ENCODE measurements at places on chromosomes 6 and 20.

DNA sequence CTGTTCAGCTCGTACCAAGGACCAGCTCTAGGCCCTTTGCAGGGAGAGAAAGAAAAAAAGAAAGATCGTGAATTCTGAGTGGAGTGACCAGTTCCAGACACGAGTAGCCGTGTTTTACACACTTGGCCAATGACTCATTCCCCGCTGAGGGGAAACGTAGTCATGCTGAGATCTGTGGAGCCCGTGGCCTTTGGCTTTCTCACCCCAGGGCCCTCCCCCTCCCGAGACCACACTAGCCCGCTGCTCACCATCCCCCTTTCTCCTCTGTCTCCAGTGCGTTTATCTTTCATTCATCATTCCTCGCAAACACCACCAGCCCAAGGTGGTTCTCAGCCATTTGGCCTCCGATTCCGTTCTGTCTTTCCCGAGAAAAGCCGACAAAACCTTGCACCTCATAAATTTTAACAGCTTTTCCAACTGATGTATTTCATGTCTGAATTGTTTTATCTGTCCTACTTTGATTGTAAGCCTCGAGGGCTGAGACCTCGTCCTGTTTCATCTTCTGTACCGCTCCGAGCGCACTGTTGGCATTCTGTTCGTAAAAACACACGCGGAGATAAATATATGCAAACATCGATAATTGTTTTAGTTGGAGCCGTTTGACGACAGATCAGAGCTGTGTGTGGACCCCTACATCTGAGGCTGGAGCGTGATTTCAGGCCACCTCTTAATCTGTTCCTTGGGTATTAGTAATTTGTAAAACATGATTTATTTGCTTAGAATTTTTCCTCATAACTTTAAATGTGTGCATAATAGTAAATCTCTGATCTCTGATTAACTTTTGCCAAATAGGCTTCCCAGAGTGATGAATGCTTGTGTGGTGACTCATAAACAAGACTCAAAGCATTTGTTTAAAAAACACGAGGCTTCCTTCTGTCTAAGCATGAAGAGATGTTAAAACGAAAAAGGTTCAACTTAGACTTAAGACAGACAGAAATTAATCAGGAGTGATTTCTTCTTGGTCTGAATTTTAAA lies 336.6 kb downstream of the CDH4 start:
- DNase-seq: no peak

GRCh38 chr20:24546232-24546892 lies 76.9 kb downstream of the SYNDIG1 start:
- DNase-seq: no peak

- DNase-seq: no peak
Measured at GRCh38 chr6:18352001-18352400, 35.1 kb upstream of the RNF144B start.

GRCh38 chr20:50758992-50759391 lies 27.6 kb downstream of the PARD6B start:
- no peak for DNase-seq

DNA sequence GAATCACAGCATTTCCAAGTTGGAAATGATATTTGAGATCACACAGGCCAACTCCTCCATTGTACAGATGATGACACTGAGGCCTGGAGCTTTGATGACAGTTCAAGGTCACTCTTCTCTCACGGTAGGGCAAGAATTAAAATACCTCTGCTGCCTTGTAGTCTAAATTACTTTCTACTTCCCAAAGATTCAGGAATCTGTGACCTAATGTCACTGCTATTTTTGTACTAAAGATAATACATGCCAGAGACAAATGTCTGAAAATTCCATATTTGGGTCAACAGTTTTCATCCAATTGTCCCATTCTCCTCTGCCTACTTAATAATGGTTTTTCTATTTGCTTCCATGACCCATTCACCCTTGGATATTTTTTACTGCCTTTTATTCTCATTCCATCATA lies 160.0 kb downstream of the SOD2 start:
- no peak for DNase-seq

DNA sequence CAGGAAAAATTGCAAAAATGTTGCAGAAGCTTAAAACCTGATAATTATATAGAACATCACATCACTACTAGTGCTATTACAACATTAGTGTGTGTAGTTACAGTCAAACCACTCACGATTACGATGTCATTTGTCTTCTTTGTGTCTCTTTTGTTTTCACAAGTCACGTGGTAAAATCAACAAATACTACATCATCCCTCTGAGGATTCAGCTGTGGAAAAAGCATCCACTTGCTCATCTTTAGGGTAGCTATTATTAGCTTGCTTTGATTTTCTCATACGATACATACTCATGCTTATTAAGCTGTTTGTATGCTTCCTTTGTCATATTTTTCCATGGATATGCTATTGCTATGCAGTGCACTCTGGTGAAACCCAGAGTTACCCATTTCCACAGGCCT lies 22.2 kb upstream of the ATXN1 start:
- DNase-seq: no peak

GRCh38 chr20:35314816-35315631 lies 22.8 kb upstream of the FAM83C start:
- DNase-seq: no peak

GRCh38 chr6:89116702-89117101 lies 1.2 kb downstream of the SRSF12 start:
- no peak for DNase-seq

GRCh38 chr20:51631011-51631950 lies 88.8 kb upstream of the NFATC2 start:
- DNase-seq: peak; percentile 82

DNA sequence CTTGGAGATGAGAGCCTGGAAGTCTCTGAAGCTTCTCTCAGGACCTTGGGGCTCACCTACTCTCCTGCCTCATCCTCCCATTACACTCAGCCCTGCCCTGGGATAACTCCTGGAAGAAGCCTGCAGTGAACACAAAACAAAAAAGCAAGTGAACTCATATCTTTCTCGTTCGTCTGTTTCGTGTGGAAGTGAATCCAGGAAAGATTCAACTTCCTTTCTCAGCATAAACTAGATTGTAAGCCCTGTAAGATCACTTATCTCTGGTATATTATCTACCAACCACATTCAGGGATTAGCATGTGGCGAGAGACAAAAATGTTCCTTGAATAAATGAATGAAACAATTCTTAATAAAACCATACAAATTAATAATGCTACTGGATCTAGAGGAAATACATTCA lies 36.5 kb upstream of the FAM83C start:
- DNase-seq: no peak

DNA sequence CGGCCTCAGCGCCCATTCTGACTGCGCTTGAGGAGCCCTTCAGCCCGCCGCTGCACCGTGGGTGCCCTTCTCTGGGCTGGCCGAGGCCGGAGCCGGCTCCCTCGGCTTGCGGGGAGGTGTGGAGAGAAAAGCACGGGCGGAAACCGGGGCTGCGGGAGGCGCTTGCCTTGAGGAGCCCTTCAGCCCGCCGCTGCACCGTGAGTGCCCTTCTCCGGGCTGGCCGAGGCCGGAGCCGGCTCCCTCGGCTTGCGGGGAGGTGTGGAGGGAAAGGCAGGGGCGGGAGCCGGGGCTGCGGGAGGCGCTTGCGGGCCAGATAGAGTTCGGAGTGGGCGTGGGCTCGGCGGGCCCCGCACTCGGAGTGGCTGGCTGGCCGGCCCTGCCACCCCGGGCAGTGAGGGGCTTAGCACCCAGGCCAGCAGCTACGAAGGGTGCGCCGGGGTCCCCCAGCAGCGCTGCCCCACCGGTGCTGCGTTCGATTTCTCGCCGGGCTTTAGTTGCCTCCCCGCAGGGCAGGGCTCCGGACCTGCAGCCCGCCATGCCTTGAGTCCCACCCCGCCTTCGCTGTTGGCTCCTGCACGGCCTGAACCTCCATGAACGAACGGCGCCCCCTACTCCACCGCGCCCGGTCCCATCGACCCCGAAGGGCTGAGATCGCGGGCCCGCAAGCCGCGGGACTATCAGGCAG lies 45.7 kb upstream of the MCUR1 start:
- DNase-seq: peak; percentile 23

DNA sequence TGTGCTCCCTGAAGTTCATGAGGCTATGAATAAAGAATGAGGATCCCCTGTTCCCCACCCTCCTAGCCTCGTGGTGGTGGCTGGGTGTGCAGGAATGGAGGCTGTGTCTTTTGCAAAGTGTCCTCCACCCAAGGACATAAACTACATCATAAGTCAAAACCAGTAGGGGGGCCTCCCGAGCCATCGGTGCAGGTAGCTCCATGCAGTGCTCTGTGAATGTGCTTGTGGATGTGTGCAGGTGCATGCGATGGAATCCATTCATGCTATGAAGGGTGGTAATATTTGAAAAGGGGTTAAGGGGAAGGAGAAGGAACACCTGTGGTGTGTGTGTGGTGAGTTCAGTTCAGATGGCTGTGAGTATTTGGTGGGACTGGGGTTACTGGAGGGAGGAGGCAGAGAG lies 197.3 kb downstream of the NRN1 start:
- DNase-seq: no peak

DNA sequence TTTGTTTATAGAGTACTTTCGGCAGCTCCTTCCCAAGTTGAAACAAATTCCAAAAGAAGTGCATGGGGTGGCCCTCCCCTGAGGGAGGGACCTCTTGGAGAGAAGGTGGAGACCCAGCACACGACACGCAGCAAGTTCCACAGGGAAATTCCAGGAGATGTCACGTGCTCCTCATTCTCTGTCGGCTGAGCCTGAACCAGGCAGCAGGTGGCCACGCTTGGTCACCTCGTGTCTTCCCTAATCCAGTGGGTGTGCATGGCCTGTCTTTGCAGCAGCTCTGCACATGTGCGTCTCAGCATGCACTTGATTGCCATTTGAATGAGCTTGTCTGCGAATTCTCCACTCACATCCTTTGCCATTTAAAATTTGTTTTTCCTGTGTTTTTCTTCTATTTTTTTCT lies 357.4 kb downstream of the CDH4 start:
- no peak for DNase-seq

DNA sequence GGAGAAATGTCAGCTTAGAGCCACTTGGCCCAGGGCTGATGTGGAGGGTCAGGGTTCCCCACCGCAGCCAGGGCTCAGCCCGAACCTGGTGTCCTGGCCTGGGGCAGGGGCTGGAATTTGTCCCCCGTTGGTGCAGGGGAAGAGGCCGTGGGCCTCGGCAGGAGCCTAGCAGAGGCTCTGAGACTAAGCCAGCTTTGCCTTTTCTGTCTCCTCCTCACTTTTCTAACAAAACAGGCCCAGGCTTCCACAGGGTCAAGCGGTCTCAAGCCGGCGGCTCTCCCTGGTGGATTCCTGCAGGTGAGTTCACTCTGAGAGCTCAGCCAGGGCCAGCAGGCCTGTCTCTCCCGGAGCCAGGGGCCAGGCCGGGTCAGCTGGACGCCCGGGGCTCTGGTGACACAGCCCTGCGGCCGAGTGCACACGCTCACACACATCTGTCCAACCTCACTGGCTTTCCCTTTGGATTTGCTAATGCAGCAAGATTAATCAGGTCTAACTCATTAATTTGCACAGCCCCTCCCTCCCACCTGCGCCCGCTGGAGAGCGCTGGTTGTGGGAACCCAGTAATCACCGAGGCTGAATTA lies 2.9 kb upstream of the CHRNA4 start:
- no peak for DNase-seq

DNA sequence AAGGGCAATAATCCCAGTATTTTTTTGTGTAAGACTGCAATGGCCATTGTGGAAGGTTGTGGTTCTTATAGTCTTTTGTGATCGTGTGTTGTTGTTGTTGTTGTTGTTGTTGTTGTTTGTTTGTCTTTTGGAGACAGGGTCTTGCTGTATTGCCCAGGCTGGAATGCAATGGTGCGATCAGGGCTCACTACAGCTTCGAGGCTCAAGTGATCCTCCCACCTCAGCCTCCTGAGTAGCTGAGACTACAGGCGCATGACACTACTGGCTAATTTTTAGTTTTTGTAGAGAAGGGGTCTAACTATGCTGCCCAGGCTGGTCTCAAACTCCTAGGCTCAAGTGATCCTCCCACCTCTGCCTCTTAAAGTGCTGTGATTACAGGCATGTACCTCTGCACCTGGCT lies 3.5 kb upstream of the GSTA4 start:
- no peak for DNase-seq

GRCh38 chr6:166143011-166143410 lies 24.6 kb downstream of the TBXT start:
- no peak for DNase-seq

DNA sequence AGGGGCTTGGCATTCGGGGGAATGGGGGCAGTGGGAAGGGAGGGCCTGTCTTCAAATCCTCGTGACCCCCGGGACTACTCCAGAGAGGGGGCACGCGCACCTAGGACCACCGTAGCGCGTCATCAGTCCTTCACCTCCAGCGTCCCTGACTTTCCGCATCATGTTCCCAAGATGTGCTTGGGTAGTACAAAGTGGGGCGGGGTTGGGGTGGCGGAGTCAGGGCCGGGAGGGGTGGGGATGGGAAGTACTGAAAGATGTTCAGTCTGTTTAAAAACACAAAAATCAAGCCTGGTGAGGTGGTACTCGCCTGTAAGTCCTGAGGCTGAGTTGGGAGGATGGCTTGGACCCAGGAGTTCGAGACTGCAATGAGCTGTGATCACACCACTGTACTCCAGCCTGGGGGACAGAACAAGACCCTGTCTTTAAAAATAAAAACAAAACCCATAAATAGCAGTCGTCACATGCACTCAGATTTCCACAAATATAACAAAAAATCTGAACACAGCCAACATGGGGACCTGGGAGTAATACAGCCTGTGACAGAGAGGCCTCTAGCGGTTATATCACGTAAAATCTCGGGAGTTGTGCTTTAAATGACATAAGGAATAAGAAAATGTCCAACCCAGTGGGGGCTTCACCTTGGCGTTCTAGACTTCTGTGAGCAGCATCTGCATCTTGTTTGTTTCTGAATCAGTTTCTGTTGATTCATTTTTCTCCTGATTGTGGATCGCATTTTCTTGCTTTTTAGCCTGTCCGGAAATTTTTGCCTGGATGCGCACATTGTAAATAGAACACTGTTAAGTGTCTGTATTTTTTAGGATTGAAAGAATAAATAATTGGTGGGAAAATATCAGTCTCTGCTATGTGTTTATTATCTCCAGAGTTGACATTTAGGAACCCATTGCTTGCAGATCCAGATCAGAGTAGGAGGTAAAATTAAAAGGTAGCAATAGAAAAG lies 698 bp upstream of the LRP11 start:
- DNase-seq: peak; percentile 40

GRCh38 chr20:49889935-49890333 lies 25.4 kb downstream of the SPATA2 start:
- DNase-seq: no peak

DNA sequence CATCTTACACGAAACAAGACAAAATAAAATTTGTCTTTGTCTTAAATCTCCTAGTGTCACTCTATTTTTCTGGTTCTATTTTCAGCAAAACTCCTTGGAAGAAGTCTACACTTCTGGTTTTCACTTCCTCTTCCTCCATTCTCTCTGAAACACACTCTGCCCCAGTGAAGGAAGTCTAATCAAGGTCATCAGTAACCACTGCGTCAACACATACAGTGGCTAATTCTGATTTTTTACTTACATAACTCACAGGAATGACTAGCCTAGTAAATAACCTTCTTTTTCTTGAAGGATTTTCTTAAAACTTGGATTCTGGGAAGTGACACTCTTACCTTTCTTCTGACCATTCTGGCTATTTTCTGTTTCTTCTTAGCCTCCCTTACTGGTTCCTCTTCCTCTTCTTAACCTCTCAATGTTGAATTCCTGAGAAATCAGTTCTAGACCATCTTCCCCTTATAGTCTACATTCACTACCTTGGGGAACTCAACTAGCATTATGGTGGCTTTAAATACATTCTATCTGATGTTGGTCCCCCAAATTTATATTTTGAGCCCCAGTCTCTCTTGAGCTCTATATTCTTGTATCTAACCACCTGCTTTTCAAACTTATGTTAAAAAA lies 37.5 kb downstream of the AIG1 start:
- no peak for DNase-seq

Data from right hindlimb (tissue), 1 donor.